Mesothelial cell of epicardium (in vitro differentiated cells): ENCODE measurements at places on chromosomes 16 and 17. TPM values are rescaled to one million over a fixed set of nuclear protein-coding genes. Genes with fewer than 3 reads are reported as not detected.
A peak's percentile ranks its signal among the peaks of the same experiment; 100 is the strongest.

The CMTM2 gene
- 0.25 to 0.58 TPM (median 0.51 TPM) in 3 replicates for total RNA-seq

The TMEM114 gene
- not detected in 3 replicates for total RNA-seq

The TMEM106A gene
- 12.6 to 14.1 TPM (median 13.3 TPM) in 3 replicates for total RNA-seq

The TAT gene
- 0.07 TPM in 1 of 3 replicates, not detected in the others for total RNA-seq

- H3K27me3 ChIP-seq: no peaks in the 10 kb centered on the region
- peak overlapping the region; percentile 44 for H3K27ac ChIP-seq
- peaks cover 18% of the 10 kb centered on the region for H3K4me1 ChIP-seq
- H3K4me3 ChIP-seq: no peak overlapping the region
Measured at GRCh38 chr17:17545031-17545820, 46.3 kb downstream of the PEMT start.

GRCh38 chr17:64278614-64279013 lies 15.6 kb upstream of the TEX2 start:
- no peak overlapping the region for H3K27ac ChIP-seq
- no peak for DNase-seq
- H3K4me3 ChIP-seq: no peak overlapping the region
- H3K36me3 ChIP-seq: no peaks in the 10 kb centered on the region
- peaks cover 11% of the 10 kb centered on the region for H3K4me1 ChIP-seq
- H3K27me3 ChIP-seq: no peaks in the 10 kb centered on the region

- H3K27ac ChIP-seq: peak overlapping the region; percentile 80
- H3K36me3 ChIP-seq: no peaks in the 10 kb centered on the region
- no peak for DNase-seq
- no peaks in the 10 kb centered on the region for H3K27me3 ChIP-seq
Measured at GRCh38 chr17:77182205-77183172, 41.7 kb downstream of the SEC14L1 start.

- peaks cover 26% of the 10 kb centered on the region for H3K4me1 ChIP-seq
- DNase-seq: no peak
- no peaks in the 10 kb centered on the region for H3K36me3 ChIP-seq
- peak overlapping the region; percentile 83 for H3K27ac ChIP-seq
- no peaks in the 10 kb centered on the region for H3K27me3 ChIP-seq
Measured at GRCh38 chr16:81997738-81998137, 13.5 kb downstream of the SDR42E1 start.

DNA sequence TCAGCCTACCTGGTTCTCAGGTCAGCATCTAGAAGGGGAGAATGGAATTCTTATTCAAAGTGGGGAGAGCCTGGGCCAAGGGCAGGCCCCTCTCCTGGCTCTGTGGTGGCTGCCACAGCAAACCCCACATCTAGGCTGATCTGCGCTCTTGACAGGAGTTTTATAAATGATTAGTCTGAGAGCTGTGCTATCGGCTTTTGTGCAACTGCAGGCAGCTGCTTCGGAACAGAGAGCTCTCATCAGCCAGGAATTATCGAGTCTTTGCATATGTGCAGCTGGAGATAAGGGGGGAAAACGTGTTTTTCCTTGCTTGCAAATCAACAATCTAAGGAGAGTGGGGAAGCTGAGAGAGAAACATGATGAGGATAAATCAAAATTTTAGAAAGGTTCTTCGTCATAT lies 91.7 kb downstream of the HS3ST3A1 start:
- DNase-seq: no peak
- peak overlapping the region; percentile 8 for H3K27ac ChIP-seq
- H3K27me3 ChIP-seq: no peaks in the 10 kb centered on the region
- H3K36me3 ChIP-seq: no peaks in the 10 kb centered on the region
